ENCODE measurements at places on chromosomes 2 and 18.
A peak's percentile ranks its signal among the peaks of the same experiment; 100 is the strongest.

- no peak for DNase-seq
These were observed 1.6 kb downstream of the CCDC88A start for GRCh38 chr2:55418072-55418471.

DNA sequence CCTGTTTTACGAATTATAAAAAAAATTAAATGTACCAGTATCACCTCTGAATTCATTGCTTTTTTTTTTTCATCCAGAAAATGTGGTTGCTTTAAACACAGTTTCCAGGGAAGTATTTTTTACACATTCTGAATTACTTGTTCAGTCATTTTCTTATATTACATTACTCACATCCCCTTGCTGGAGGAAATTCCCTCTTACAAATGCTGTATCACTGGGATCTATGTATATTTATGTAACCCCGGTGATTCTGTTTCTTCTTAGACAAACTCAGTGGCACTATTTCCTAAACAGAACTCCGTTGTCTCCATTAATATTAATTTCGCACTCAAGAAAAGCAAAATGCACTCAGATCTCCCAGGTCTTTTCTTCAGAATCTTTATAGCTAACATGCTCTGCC, 1078.5 kb upstream of the ZEB2 start:
- DNase-seq: no peak

- no peak for DNase-seq
These were observed 4.1 kb downstream of the NEDD4L start for GRCh38 chr18:58048081-58048642.

DNA sequence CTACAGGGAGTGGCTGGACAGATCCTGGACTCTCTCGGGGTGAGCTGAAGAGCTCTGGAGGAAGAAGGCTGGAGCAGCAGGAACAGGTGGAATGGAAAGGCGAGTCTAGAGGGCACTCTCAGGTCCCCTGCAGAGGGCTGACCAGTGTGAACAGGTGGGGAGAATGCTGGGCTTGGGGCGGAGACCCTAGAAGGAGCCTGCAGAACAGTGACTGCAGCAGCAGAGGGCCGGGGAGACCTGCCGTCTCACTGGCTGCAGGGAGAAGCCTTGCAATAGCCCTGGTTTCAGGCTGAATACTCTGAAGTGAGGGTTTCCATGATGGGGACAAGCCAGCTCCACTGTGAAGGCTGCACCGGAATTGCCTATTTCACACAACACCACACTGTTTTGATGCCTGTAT, 626.7 kb upstream of the SALL3 start:
- no peak for DNase-seq

DNA sequence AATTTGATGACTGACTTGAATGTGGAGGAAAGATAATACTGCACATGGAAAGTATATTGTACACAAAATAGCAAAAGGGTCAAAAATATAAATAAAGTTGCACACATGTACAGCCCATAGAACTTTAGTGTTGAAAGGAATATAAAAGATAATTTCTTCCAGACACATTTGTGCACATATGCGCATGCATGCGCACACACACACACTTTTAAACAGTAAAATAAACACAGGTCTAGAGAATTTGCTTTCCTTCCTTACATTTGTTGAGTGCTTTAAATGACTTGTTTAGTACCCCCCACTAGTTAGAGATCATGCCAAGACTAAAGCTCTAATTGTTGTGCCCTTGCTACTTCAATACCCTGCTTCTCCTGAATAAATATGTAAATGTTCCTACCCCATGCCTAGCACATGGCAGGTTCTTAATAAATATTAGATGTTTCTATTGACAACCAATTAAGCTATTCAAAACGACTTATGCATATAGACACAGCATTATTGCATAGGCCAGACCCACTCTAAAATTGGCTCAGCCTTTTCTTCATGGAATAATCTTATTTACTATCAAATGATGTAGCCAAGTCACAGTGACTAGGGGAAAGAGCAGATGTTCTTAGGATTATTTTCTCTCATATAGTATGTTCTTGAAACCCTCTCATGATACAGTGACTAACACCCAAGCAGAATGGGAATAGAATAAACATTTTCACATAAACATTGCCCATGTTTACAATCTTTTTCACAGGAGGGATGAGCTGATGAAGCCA, 165.5 kb upstream of the ACVR2A start:
- no peak for DNase-seq

DNA sequence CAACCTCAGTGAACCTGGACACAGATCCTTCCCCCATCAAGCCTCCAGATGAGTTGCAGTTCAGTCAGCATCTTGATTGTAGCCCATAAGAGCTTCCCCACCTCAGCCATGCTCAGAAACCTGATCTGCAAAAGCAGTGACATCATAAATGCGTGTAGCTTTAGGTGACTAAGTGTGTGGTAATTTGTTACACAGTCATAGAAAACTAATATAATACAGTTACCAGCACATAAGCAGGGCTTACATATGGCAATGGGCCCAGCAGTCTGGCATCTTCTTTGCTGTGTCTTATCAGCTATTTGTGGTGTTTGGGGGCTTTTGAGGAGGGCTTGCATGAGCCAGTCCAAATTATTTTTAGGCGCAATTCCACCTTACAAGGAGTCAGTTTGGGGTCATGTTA, 807.0 kb downstream of the SLC4A3 start:
- no peak for DNase-seq

- peak; percentile 17 for DNase-seq
These were observed 1.5 kb upstream of the BCL2L11 start for GRCh38 chr2:111118981-111119821.

- no peak for DNase-seq
These were observed 316.2 kb upstream of the THSD7B start for GRCh38 chr2:136448986-136449780.

GRCh38 chr2:174605687-174606086, 8.1 kb upstream of the WIPF1 start:
- DNase-seq: no peak

DNA sequence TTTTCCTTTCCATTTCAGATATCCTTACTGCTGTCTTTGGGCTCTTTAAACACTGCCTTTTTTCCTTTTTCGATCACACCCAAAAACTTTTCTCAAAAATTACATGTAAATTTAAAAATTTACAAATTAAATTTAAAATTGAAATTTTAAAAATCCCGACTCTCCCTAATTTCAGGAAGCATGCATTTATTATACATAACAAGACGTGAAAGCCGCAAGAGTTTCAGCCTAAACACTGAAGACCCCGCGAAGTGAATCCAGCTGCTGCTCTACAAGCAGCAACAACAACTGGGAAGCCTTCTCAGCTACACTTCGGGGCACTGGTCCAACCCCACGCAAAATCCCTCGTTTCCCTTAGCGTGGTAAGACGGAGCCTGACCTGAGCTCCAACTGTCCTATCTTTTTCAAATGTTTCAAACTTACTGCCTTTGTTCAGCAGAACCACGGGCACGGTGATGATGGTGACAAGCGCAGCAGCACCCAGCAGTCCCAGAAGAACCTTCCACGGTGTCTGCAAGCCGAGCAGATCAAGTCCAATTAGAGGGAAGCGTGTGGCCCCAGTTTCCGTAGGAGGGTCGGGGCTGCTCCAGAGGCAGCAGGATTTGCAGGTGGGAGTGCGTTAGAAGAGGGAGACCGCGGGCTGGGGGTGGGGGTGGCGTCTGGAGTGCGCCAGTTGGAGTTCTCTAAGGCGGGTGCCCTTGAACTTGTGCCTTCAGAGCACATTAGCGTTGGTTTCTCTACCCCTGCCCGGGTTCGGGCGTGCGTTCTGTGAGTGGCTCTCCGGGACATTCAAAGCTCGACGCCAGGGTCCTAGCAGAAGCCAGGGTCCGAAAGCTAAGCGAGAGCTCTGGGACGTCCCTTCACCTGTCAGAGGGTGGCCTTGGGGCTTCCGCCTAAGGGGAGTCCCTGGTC, 783 bp downstream of the DPP4 start:
- no peak for DNase-seq

- no peak for DNase-seq
These were observed 118.9 kb upstream of the FOSL2 start for GRCh38 chr2:28273751-28274150.

DNA sequence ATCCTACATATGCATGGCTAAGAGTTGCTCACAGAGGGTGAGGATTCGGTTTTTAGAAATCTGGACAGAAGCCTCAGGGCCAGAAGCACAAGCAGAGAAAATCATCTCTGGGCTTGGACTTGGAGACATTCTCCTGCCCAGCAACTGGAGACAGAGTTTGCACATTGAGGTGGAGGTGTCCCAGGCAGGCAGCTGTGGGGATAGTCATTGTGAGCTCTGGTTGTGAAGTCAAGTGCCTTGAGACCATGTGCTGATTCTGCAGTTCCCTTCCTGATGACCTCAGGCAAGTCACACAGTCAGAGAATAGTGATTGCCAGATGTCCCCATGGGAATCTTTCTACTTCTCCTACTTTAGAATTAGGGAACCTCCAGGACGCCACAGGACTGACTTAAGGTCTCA, 108.4 kb upstream of the LDAH start:
- no peak for DNase-seq

- DNase-seq: no peak
These were observed 89.8 kb downstream of the ARHGAP28 start for GRCh38 chr18:6819332-6819731.

DNA sequence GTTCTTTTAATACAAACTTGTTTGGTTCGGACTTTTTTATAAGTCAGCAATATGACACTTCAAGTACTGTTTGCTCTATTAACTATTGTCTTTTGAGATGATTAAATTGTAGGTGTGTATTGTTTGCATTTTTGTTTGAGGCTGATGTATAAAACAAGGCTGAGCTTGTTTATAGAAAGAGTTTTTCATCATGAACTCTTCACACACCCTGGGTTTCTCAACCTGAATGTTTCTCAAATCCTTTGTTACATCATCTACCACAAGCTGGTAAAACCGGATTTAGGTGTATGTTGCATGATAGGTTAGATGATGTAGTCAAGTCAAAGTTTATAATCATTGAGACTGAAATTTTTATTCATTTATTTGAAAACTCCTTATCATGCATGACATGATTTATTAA, 335.2 kb upstream of the LRATD1 start:
- no peak for DNase-seq

- DNase-seq: no peak
These were observed 2.0 kb upstream of the RAB3GAP1 start for GRCh38 chr2:135050132-135050531.

DNA sequence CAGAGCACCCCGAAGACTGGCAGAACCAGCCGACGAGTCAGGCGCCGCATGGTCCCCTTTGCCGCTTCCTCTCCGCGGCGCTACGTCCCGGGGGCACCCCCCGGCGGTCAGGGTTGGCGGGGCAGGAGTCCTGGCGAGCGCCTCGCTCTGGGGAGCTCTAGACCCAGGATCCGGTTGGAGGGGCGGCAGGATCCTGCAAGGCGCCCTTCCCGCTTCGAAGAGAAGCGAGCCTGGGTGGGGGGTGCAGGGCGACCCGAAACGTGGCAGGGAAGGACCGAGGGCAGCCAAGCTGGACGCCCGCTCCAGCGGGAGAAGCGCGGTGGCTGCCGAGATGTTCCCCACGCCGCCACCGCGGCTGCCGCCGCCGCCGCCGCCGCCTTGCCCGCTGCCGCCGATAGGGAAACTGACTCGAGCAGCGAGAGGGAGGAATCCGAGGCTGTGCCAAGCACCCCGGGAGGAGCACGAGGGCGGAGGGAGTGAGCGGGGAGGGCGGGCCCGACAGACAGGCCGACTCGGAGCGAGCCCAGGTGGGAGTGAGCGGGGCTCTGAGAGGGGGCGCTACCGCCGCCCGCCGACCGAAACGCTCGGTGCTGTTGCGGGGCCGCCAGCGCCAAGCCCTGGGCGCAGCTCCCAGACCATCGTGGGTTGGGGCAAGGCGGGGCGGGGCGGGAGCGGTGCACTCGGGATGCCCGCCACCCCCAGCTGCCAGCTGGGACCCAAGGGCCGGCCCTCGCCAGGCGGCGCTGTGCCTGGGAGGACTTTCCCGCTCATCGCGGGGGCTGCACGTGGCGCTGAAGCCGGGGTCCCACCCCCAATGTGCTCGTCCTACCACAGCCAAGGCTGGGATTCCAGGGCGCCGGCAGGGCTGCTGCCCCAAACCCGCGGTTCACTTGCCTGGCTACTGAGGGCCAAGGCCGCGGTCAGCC, at the start of gene GALNT14:
Gene GALNT14, minus strand, starts transcription at position 404 of the 926 bp plus-strand sequence. Its CDS starts 354 bp downstream, at position 50.
- DNase-seq: no peak

DNA sequence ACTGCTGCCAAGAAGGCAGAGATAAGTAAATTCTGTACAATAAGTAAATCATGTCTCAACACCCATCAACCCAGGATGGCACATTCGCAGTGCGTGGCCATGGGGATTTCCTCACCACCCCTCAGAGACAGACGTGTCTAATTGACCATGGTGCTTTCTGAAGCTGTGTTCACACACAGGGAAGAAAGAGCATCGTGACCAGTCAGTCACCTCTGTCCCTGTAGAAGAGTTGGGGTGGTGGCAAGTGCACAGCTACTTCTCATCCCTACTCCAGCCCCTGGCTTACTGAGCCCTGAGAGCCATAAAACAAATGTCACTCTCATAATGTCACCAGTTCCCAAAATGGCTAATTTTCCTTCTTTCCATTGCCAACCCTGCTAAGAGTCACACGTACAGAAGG, 31.3 kb upstream of the MLPH start:
- DNase-seq: no peak

GRCh38 chr2:140747665-140748064, 1383.2 kb downstream of the LRP1B start:
- no peak for DNase-seq

DNA sequence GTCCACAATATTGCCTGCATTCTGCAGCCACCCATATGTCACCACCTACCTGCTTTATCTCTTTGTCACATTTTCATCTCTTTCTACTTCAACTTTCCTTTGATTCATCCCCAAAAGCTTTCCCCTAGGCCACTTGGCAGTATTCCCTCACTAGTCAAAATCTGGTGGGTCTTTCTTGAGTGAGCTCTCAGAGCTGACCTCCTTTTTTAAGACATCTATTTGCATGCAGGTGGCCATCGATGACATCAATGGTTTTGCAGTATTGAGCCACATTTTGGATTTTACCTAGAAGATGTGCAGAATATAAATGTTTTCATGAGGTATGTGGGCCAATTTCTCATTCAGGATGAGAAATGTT, 133.4 kb upstream of the REG3A start:
- DNase-seq: no peak

GRCh38 chr2:29766191-29766590, 155.2 kb downstream of the ALK start:
- no peak for DNase-seq

DNA sequence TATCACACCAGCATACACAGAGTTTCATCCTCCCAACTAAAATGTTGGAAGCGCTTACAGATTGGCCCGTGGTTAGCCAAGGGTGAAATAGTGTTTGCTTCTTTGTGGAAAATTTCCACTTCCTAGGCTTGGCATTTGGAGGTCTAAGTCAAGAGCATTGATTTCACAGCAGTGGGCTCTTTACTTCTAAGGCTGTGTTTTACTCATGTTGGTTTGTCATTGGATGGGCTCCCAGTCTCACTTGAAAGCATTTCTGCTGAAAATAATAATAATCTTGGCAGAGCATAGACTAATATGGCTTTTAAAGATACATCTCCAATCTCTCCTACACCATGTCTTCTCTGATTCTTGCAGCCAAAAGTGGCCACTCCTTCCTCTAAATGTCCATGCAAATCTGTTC, 82.9 kb downstream of the DYNAP start:
- DNase-seq: no peak

GRCh38 chr2:120765678-120766469, 30.2 kb downstream of the GLI2 start:
- DNase-seq: no peak

- DNase-seq: no peak
These were observed 49.6 kb upstream of the RBM44 start for GRCh38 chr2:237749002-237749401.

GRCh38 chr2:58065248-58065647, 18.6 kb downstream of the VRK2 start:
- DNase-seq: no peak

Measured in activated T-helper 1 cell treated with anti-CD3 and anti-CD28 coated beads, Interleukin-2, amount 50 U/mL, for 16 hours (primary cell).